ENCODE measurements at places on chromosomes 2 and 18. TPM values are rescaled to one million over a fixed set of nuclear protein-coding genes. Genes with fewer than 3 reads are reported as not detected.

DNA sequence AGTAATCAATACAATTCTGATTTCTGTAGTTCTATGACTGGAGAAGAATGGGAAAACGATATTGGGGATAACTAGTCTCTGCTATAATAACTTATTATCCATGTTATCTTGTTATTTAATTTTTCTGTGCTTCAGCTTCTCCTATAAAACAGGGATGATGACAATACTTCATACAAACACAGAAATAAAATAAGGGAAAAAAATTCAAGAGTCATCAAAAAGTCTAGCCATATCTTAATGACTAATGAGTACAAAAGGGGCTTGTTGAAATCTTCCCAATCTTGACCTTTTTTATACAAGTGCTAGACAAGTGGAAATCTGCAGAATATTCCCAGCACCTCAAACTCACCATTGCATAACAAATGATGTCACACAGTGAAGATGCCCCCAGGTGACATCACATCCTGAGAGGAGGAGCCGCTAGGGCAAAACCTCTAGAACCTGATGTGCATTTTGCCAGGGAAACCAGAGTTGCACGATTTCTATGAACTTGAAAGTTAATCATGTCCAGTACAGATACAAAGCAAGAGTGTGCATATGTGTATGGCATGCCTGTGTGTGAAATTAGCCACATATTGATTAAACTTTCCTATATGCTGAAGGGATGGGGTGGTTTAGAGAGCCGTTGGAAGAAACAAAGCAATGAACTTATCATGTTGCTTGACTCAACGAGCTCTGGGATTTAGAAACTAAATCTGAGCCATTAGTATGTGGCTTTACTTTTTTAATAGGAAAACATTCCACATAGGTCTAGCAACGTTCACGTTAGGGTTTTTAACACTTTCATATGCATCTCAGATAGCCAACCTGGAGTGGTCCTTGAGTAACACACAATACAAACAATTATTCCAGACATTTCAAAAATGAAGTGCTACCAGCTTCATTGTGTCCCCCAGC, 278.9 kb downstream of the SLC4A3 start:
- no peak overlapping the region for H3K27ac ChIP-seq
- H3K4me1 ChIP-seq: no peaks in the 10 kb centered on the region
- H3K27me3 ChIP-seq: no peaks in the 10 kb centered on the region
- H3K4me3 ChIP-seq: no peak overlapping the region
- no peak for DNase-seq

- no peaks in the 10 kb centered on the region for H3K4me1 ChIP-seq
- H3K27ac ChIP-seq: no peak overlapping the region
- H3K27me3 ChIP-seq: no peaks in the 10 kb centered on the region
- no peak overlapping the region for H3K4me3 ChIP-seq
- H3K36me3 ChIP-seq: no peaks in the 10 kb centered on the region
- DNase-seq: no peak
These were observed 380.6 kb upstream of the REG3G start for GRCh38 chr2:78644854-78645253.

GRCh38 chr2:86025229-86025820, 80.4 kb downstream of the POLR1A start:
- H3K27ac ChIP-seq: peak overlapping the region; percentile 35
- H3K27me3 ChIP-seq: no peaks in the 10 kb centered on the region
- peaks cover 39% of the 10 kb centered on the region for H3K36me3 ChIP-seq
- H3K4me1 ChIP-seq: peaks cover 4% of the 10 kb centered on the region
- H3K4me3 ChIP-seq: no peak overlapping the region

- DNase-seq: no peak
- H3K4me3 ChIP-seq: no peak overlapping the region
- H3K4me1 ChIP-seq: no peaks in the 10 kb centered on the region
- no peak overlapping the region for H3K27ac ChIP-seq
These were observed 12.5 kb upstream of the TGOLN2 start for GRCh38 chr2:85340034-85340892.

GRCh38 chr18:30730915-30731314, 311.6 kb downstream of the DSC3 start:
- no peak overlapping the region for H3K27ac ChIP-seq
- no peaks in the 10 kb centered on the region for H3K27me3 ChIP-seq
- no peak for DNase-seq
- no peaks in the 10 kb centered on the region for H3K4me1 ChIP-seq
- H3K4me3 ChIP-seq: no peak overlapping the region

GRCh38 chr18:25256439-25256838, 95.5 kb downstream of the ZNF521 start:
- no peak for DNase-seq
- no peaks in the 10 kb centered on the region for H3K27me3 ChIP-seq
- H3K4me1 ChIP-seq: no peaks in the 10 kb centered on the region
- no peak overlapping the region for H3K4me3 ChIP-seq
- no peak overlapping the region for H3K27ac ChIP-seq
- H3K36me3 ChIP-seq: no peaks in the 10 kb centered on the region

DNA sequence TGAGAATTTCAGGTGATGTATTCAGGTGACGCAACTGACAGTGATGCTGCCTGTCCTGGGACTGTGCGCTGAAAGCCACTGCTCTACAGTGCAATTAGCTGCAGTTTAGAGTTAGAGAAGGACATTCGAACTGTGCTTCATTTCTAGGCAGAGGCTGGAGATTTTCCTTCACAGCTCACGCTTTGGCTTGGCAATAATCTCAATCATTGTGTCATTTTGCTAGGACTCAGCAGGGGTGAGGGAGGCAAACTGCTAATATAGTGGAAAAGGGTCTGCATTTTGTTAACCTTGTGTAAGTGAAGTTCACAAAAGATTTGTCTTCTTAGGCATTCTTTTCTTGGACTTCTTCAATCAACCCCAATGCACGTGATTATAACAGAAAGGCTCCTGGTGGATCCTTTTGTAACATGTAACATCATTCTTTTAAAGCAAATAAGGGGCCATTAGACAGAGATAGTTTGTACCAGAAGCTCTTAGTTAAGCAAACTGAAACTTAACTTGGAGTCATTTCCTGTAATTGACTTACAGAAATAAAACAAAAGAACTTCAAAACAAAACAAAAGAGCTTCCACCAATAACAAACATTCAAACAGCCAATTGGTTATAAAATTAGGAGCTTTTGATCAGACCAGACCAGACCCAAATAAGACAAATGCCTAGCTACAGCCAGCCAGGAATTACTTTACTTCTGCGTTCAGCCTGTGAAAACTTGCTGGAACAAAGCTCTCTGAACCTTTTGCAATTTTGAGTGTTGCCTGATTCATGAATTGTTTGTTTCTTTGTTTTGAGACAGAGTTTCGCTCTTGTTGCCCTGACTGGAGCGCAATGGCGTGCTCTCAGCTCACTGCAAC, 1376.3 kb upstream of the CELF4 start:
- H3K4me3 ChIP-seq: no peak overlapping the region
- no peaks in the 10 kb centered on the region for H3K36me3 ChIP-seq
- no peaks in the 10 kb centered on the region for H3K27me3 ChIP-seq
- H3K27ac ChIP-seq: no peak overlapping the region
- H3K4me1 ChIP-seq: no peaks in the 10 kb centered on the region

DNA sequence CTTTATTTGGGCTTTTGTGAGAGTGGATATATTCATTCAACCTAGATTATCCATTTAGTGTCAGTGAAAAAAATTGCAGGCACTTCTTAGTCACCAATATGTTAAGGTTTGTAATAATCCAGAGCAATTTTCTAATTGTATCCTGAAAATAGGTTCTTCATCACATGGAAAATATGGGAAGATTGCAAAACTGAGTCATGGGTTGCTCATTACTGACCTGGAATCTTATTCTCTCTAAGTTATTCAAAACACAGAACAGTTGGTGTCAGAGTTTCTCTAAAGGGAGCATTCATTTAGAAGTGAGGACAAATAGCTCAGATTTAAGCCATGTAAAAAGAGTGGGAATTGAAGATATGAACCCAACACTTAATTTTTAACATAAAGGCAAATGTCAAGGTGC, 181.3 kb downstream of the IKZF2 start:
- H3K36me3 ChIP-seq: no peaks in the 10 kb centered on the region
- DNase-seq: no peak
- no peak overlapping the region for H3K27ac ChIP-seq
- H3K4me1 ChIP-seq: no peaks in the 10 kb centered on the region

- H3K27me3 ChIP-seq: no peaks in the 10 kb centered on the region
- no peaks in the 10 kb centered on the region for H3K36me3 ChIP-seq
- H3K27ac ChIP-seq: no peak overlapping the region
- H3K4me1 ChIP-seq: no peaks in the 10 kb centered on the region
- DNase-seq: no peak
- no peak overlapping the region for H3K4me3 ChIP-seq
These were observed 323.9 kb downstream of the SLC8A1 start for GRCh38 chr2:40127890-40128557.

GRCh38 chr2:94986392-94986963, 39.0 kb upstream of the MAL start:
- H3K36me3 ChIP-seq: no peaks in the 10 kb centered on the region
- no peak for DNase-seq
- no peaks in the 10 kb centered on the region for H3K4me1 ChIP-seq
- H3K27ac ChIP-seq: no peak overlapping the region
- no peak overlapping the region for H3K4me3 ChIP-seq
- peaks cover 2% of the 10 kb centered on the region for H3K27me3 ChIP-seq

DNA sequence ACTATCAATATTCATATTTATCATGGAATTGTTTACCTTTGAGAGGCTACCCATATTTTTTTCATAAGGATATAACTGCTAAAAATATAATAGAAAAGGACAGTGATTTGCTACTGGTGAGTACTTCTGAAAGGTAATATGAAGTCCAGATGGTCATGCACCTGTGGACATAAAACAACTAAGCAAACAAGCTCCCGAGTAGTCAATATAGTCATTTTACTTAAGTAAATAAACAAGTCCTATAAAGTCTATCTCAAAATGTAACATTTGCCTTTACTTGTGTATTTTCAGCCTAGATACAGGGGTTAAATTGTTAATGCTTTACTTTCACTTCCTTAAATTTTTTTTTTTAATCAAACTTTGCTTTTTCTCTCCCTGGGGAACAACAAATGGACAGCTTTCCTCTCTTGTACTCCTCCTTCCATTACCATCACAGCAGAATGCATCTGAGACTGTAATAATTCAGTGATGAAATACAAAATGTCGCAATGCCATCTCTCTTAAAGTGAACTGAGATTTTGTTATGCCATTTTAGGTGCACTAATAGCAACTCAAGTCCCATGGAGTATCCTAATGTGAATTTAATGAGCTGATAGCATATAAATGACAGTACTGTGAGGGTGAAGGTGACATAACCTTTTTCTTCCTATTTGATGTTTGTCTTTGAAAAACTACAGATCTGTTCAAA, 1325.4 kb upstream of the ZEB2 start:
- no peak overlapping the region for H3K4me3 ChIP-seq
- no peaks in the 10 kb centered on the region for H3K27me3 ChIP-seq
- H3K36me3 ChIP-seq: no peaks in the 10 kb centered on the region

Gene PRLH
- total RNA-seq: not detected

Gene PROKR1
- total RNA-seq: not detected

Gene FSHR
- not detected for total RNA-seq

Gene UGT1A3
- not detected for total RNA-seq

Measured in adrenal gland (tissue), 19 donors.